Dorsolateral prefrontal cortex (tissue), 122 donors: ENCODE measurements at places on chromosomes 16 and 17.

GRCh38 chr16:81997738-81998137 is 13.5 kb downstream of the SDR42E1 start:
- DNase-seq, result no peak

DNA sequence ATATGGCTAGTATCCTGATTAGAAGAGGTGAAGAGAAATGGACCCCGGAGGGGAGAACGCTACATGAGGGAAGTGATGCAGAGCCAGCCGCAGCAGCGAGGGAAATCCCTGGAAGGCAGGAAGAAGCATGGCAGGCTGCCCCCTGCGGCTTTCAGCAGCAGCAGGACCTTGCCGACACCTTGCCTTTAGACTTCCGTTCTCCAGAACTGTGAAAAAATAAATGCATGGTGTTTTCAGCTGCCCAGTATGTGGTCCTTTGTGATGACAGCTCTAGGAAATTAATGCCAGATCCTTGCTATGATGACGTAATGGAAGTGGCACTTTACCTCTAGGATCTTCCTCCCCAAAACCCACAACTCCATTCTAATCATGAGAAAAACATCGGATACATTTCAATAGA is 9.7 kb upstream of the ZFP1 start:
- DNase-seq, result no peak

DNA sequence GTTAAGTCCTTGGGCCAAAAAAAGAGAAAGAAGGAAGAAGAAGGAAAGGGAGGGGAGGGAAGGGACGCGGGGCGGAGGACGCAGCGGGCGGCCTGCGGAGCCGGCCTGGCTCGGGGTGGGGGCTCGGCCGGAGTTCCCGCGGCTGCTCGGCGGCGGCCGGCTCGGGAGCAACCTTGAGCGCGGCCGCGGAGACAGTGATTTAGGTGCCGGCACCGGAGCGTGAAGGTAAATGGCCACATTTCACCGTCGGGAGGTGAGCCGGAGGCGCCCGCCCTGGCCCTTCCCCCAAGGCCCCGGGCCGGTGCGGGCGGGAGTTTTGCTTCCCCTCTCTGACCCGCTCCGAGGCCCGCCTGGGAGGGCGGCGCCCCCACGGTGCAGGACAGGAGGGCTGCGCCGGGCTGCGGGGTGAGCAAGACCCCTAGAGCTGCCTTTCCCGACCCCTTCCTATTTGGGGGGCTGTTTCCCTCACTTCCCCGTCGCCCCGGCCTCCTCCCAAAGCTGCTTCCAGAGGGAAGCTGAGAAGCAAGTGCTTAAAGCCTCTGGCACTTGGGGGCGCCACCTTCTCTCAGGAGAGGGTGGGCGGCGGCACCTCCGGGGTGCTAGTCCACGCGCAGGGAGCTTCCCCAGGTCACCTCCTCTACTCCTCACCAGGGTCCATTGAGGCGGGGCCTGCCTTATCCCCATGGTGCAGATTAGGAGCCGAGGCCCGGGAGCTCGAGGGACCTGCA is 56.5 kb downstream of the MRM1 start:
- no peak for DNase-seq

- no peak for DNase-seq
Observed at GRCh38 chr17:9356488-9356911, 219.1 kb downstream of the STX8 start.

DNA sequence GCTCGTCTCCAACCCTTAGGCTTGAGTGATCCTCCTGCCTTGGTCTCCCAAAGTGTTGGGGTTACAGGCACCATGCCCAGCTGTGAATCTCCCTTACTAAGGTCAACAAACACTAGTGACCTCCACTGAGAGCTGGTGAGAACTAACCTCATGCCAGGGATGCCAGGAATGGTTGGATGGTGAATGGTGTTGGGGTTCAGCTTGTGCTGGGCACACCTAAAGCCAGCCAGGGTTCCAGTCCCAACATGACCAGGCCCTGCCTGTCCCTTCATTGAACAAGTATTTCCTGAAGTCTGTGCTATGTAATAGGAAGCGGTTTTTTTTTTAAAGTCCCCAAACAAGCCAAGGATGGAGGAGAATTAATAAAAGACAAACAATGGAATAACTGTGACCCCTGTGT is 56.0 kb upstream of the TOB1 start:
- no peak for DNase-seq

DNA sequence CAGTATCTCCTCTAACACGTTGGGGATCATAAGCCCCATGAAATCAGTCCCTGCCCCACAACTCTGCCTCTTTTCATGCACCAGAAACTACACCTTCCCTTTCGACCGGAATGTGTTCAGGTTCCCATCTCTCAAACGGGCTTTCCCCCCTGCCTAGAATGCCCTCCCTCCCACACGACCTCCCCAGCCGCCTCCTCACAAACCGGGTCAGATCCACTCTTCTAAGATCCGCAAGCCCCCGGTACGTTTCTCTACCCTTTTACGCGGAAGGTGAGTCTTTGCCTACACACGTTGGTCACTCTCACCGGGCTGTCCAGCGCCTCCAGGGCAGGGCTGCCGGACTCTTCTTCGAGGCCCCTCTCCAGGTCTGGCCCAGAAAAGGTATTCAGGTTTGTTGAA is 708 bp downstream of the DHX33 start:
- DNase-seq, result no peak

- no peak for DNase-seq
Observed at GRCh38 chr17:1067282-1067956, 70.5 kb downstream of the TIMM22 start.

GRCh38 chr17:45307290-45308015 is 9.4 kb downstream of the MAP3K14 start:
- DNase-seq, result no peak

DNA sequence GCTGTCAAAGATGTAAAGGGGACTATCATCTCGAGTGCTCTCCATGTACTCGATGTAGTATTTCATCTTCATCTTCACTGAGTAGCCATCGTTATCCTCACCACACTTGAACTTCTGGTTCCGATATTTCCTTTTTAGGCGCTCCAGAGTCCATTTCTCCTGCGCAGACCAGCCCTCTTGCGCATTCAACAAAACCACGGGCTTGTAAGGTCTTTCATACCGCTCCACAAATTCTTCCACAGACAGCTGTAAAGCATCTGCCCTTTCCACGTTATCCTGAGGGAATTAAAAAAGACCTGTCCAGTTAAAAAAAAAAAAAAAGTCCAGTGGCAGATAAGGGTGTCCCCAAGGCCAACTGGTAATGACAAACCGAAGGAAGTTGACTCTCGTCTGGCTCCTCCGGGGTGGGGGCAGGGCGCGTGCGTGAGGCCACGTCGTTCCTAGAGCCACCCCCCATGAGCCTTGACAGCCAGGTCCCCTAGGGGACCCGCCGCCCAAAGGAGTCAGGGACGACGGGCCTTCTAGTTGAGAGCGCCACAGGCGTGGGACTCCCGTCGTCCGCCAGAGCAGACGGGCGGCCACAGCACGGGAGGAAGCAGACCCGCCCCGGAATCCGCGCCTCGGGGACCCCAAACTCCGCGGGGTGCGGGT is 701 bp downstream of the JMJD6 start:
- DNase-seq, result peak; percentile 54

- no peak for DNase-seq
Observed at GRCh38 chr16:19175492-19176262, 7.6 kb downstream of the SYT17 start.

- no peak for DNase-seq
Observed at GRCh38 chr17:36918211-36918691, 19.0 kb upstream of the LHX1 start.

- no peak for DNase-seq
Observed at GRCh38 chr17:35003778-35004177, 23.5 kb downstream of the LIG3 start.

GRCh38 chr17:43360376-43360738 is 38.4 kb upstream of the ARL4D start:
- DNase-seq, result no peak

- no peak for DNase-seq
Observed at GRCh38 chr17:80930335-80931279, 61.0 kb upstream of the CHMP6 start.

GRCh38 chr16:939311-939710 is 31.5 kb downstream of the LMF1 start:
- no peak for DNase-seq

- no peak for DNase-seq
Observed at GRCh38 chr17:63525190-63525946, 2.2 kb downstream of the KCNH6 start.

GRCh38 chr17:82242977-82243647 is 14.3 kb downstream of the SLC16A3 start:
- peak; percentile 90 for DNase-seq

- no peak for DNase-seq
Observed at GRCh38 chr16:73890186-73891128, 406.2 kb upstream of the PSMD7 start.

DNA sequence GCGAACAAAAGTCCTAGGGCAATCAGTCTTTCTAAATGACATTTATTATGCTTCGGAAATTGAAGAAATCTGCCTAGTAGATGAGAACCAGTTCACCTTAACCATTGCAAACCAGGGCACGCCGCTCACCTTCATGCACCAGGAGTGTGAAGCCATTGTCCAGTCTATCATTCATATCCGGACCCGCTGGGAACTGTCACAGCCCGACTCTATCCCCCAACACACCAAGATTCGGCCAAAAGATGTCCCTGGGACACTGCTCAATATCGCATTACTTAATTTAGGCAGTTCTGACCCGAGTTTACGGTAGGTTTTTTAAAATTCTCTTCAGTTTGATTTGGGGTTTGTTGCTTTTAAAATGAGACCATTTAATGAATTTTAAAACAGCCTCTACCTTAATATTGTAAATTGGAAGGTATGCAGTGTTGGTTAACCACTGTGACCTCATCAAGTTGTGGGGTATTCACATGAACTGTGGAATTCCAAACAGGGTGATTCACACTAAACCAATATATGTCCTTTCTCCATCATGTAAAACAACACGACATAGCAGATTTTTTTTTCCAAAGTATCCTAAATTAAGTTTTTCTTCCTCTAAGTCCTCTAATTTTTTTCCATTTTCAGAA is 6.2 kb upstream of the EVI2A start:
- no peak for DNase-seq

- no peak for DNase-seq
Observed at GRCh38 chr16:85612191-85612800, 826 bp upstream of the GSE1 start.

- DNase-seq, result no peak
Observed at GRCh38 chr17:27959382-27959709, 66.2 kb upstream of the LYRM9 start.

- no peak for DNase-seq
Observed at GRCh38 chr17:7437950-7438614, 1.2 kb upstream of the FGF11 start.

DNA sequence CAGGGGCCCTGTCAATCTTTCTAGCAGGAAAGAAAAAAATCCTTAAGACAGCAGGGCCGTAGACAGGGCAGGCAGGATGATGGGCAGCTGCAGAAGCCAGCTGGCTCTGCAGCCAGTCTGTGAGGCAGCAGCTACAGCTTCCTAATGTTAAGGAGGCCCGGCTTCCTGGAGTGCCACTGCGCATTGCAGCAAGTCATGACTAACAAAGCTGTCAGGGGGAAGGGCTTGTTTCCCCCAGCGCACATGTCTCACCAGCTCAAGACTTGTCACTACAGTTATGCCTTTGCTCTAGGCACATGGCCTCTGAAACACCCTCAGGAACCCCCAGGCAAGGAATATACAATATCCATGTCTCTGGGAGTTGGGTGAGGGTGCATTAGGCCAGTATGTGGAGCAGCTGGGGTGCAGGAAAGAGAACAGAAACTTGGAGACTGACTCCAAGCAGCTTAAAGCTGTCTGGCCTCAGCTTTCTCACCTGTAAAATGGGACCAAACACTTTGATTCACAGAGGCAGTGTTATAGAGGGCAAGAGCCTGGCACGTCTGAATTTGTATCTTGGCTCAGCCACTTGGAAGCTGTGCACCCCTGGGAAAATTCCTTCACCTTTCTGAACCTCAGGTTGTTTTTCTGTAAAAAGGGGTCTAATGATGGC is 220.0 kb downstream of the HAPSTR1 start:
- DNase-seq, result peak; percentile 60

DNA sequence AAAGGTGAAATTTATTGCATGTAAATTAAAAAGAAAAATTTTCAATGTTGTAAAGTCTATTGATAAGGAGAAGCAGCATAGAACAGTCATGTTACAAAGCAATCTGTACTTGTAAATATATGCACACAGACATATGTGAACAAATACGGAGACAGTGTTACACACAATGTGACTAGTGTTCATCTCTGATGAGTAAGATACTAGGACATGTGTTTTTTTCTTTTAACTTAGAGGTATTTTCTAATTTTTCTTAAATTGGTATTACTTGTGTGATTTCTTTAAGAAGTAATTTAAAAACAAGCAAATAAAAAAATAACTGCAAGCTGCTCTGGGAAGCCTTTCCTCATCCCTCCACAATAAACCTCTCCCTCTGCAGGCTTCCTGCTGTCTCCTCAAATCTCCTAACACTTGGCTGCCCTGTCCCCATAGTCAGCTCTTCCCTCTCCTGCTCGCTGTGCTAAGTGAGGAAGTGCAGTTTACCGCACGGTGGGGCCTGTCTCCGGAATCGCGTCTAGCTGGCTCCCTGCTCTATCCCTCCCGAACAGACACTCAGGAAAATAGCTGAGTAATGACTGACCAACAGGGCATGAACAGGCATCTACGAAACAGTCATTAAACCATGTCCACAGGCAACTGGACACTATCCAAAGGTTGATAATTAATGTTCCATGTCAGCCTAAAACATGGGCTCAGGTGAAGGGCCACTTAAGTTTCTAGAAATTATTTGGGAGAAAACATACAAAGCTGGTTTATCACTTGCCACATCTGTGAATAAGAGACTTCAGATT is 35.9 kb downstream of the CMTM4 start:
- DNase-seq, result peak; percentile 74

DNA sequence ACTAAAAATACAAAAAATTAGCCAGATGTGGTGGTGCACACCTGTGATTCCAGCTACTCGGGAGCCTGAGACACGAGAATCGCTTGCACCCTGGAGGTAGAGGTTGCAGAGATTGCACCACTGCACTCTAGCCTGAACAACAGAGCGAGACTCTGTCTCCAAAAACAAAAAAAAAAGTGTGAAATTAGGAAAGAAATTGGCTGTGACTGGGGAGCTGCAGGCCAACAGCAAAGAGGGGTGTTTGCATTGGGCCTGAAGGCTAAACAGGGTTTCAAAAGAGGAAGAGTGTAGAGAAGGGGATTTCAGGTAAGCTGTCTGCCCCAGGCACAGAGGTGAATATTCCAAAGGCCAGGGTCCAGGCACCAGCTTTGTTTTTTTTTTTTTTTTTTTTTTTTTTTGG is 9.4 kb downstream of the BMERB1 start:
- DNase-seq, result no peak

DNA sequence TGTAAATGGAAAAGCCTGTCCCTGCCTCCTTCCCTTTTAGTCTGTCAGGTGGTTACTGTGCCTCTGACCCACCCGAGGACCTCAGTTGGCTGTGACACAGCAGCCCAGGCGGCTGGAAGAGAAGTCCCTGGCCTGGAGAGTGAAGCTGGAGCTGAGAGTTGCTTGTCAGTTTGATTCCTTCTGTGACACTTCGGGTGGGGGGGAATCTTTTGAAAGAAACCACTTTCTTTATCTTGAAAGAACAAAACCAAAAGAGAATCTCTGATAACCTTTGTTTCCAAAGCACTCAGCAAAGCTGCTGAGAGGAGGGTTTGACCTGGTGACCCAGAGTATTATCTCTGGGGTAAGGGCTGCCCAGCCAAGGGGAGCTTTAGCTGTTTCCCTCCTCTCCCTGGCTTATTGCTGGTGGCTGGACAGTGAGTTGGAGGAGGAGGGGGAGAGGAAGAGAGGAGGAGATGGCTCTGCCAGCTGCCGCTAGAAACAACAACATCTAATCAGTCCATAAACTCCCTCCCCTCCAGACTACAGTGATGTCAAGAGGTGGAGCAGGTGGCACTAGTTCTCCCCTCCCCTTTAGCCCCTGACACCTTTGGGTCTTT is 34.0 kb downstream of the YPEL2 start:
- DNase-seq, result peak; percentile 54

GRCh38 chr17:39742856-39743436 is 5.2 kb downstream of the GRB7 start:
- no peak for DNase-seq
